ENCODE measurements at places on chromosomes 16 and 17.

DNA sequence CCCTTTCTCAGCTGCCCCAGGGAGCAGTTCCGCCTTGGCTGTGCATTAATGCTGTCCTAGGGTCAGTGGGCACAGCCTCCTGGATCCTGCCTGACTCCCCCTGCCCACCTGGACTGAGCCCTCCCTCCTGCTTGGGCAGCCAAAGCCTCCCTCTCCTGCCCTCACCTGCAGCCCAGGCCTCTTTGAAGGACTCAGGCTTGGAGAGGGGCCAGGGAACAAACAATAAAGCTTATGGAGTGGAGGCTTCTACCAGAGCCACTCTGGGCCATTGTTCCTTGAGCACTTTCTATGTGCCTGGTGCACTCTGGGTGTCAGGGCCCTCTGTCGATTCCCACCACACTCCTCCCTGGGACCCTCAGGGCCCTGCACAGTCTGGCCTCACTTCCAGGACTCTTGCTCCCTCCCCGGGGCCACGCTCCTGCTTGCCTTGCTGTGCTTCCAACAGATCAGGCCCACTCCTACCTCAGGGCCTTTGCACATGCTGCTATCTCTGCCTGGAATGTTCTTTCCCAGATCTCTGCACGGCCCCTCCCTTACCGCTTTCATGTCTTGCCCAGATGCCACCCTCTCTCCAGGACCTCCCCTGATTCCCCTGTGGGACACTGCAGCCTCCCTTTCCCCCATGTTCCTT, 5.0 kb downstream of the KCNJ12 start:
- no peak for DNase-seq

GRCh38 chr17:2874189-2874686, 78.0 kb downstream of the RAP1GAP2 start:
- no peak for DNase-seq

DNA sequence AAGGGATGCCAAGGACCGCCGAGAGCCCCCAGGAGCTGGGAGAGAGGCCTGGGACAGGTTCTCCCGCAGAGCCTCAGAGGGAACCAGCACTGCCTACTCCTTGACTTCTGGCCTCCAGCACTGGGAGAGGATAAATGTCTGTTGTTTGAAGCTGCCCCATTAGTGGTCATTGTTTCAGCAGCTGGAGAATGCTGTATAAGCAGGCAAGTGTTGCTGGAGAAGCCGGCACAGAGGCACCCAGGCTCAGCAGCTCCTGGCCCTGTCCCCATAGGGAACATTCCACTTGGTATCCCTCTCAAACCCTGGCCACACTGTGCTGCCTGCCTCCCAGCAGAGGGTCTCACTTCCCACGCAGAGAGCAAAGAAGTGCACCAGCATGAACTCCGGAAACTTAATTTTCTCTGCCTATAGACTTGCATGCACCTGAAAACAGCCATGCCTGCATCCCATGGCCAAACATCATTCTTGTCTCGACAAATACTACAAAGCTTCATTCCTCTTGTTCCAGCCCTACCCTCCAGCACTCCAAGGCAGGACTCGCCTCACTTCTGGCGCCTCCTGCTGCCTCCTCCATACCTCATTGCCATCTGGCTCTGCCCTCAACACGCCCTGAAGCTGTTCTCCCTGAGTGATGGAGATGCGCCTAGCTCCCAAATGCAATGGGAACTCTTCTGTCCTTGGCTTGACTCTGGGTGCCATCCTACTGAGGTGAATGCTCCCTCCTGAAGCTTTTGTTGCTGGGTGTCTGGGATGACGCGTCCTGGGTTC, 88.1 kb downstream of the DNAH17 start:
- DNase-seq = no peak

DNA sequence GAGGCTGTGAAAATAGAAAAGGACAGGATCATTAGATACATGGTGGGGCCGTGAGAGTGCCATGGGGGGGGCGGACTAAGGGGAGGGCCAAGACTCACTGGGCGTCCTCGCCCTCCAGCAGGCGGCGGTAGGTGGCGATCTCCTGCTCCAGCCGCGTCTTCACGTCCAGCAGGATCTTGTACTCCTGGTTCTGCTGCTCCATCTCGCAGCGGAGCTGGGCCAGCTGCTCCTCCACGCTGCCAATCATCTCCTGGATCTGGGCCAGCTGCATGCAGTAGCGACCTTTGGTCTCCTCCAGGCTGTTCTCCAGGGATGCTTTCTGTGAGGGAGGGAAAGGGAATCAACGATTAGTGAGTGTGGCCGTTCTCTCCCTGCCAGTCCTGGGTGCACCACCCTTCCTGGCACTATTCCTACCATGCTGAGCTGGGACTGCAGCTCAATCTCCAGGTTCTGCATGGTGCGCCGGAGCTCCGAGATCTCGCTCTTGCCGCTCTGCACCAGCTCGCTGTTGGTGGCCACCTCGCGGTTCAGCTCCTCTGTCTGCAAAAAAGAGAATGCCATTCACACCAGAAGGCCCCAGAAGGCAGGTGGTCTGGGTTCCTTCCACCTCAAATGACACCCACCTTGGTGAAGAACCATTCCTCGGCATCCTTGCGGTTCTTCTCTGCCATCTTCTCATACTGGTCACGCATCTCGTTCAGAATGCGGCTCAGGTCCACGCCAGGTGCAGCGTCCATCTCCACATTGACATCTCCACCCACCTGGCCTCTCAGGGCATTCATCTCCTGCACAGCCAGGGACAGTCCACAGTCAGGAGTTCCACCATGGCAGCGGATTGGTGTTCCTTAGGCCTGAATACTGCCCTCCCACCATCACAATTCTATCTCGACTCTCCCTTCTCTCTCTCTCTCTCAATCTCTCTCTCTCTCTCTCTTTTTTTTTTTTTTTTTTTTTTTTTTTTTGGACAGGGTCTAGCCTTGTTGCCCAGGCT, 3.3 kb downstream of the KRT14 start:
- DNase-seq = no peak

DNA sequence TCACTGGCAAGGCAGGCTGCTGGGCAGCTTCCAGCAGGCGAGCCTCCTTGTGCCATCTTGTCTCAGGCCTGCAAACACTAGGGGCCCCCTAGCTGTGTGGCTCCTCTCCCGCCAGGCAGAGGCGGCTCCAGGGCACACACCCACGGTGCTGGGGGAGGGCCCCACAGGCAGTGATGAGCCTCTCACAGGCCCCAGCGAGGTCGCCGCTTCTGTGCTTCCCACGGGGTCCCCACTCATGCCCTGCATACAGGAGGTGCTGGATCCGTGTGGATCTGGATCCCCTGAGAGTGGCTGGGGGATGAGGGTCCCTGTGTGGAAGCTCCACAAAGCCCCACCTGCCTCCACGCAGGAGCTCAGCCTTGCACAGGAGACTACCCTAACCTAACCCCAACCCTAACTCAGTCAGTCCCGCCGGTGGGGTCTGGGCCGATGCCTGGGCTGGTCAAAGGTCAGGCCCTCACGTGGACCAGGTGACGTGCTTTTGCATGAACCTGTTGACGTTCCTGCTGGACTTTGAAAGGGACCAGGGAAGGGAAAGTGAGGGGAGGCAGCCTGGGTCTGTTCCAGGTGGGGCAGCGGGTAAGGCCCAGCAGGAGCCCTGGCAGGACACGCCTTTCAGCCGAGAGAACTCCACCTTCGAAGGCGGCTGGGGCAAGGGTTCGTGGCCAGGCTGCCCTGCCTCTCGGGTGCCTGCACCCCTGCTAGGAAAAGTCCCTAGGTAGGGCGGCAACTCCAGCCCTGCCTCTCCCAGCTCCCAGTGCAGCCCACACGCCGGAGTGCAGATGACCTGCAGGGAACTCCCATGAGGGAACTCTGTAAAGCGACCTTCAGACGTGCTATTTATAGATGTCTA, 5.2 kb downstream of the SECTM1 start:
- DNase-seq = no peak

DNA sequence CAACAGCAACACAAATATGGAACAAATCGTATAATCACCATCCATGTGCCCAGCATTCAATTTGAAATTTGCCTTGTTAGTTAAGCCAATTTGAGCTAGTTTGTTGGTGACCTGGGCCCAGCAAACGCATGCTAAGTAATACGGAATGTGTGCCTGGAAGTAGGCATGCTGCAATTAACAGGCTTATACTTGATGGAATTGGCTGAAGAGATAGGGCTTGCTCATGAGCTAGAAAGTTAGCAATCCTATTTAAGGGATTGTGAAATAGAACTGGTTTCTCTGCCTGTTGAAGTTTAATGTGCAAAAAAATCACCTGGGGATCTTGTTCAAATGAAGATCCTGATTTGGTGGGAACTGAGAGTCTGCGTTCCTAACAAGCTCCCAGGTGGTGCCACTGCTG, 8.5 kb upstream of the LPO start:
- DNase-seq = no peak

Measured in activated T-helper 1 cell treated with anti-CD3 and anti-CD28 coated beads, Interleukin-12 subunit alpha, Interleukin-12 subunit beta, Interleukin-2, Interleukin-4 antibody, amounts not matched to agents 30 ng/mL and 10 ng/mL and 1 ng/mL, durations not matched to agents 14 hours and 24 hours and 36 hours (primary cell).